ENCODE measurements at places on chromosomes 2 and 18. TPM values are rescaled to one million over a fixed set of nuclear protein-coding genes. Genes with fewer than 3 reads are reported as not detected.

DNAJB2 gene
- 36.2 TPM for total RNA-seq

FBXO48 gene
- total RNA-seq: 0.60 TPM

SIX3 gene
- total RNA-seq: 3.3 TPM

EHBP1 gene
- 45.7 TPM for total RNA-seq

BOK gene
- total RNA-seq: 27.5 TPM

CWC22 gene
- 12.9 TPM for total RNA-seq

KCNG3 gene
- 0.54 TPM for total RNA-seq

HES6 gene
- 7.0 TPM for total RNA-seq

FN1 gene
- 270 TPM for total RNA-seq

GATA6 gene
- total RNA-seq: 1.4 TPM

APCDD1 gene
- 0.07 TPM for total RNA-seq

Measured in A549 treated with dexamethasone at 1 μM for 4 hours (cell line).